ENCODE measurements at places on chromosomes 2 and 18.

- DNase-seq, result no peak
Observed at GRCh38 chr2:149781263-149781808, 193.8 kb upstream of the MMADHC start.

DNA sequence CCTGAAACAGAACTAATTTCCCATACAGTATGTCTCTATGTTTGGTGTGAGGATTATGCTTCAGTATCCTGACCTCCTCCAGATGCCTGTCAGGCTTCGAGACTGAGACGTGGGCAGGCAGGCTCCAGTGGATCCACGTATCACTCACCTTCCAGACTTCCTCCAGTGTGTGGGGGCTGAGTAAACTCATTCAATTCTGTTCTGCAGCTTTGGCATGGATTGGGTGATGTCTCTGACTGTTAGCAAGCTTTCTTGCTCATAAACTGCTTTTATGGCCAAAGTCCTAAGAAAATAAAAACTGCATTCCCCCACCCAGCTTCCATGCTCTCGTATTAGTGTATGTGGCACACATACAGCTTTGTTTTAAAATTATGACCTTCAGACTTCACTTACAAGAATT is 53.6 kb downstream of the CCDC93 start:
- no peak for DNase-seq

DNA sequence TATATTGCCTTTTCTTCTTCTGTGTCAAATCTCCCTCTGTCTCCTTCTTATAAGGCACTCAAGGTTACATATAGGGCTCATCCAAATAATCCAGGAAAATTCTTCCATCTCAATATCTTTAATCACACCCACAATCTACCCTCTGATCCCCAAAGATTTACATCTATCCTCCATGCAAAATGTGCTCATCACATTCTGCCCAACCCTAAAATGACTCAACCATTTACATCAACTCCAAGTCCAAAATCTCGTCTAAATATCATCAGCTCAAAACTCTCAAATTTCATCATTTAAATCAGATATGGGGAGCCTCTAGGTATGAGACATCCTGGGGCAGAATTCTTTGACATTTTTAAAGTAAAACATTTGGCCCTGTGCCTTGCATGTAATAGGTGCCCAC is 1349.8 kb downstream of the SUCLG1 start:
- no peak for DNase-seq

- no peak for DNase-seq
Observed at GRCh38 chr2:56680971-56681631, 497.3 kb downstream of the CCDC85A start.

- DNase-seq, result no peak
Observed at GRCh38 chr2:211349031-211349430, 792.6 kb downstream of the CPS1 start.

GRCh38 chr2:235390108-235390815 is 103.6 kb upstream of the AGAP1 start:
- DNase-seq, result no peak

GRCh38 chr2:88680916-88681315 is 10.6 kb upstream of the RPIA start:
- no peak for DNase-seq

DNA sequence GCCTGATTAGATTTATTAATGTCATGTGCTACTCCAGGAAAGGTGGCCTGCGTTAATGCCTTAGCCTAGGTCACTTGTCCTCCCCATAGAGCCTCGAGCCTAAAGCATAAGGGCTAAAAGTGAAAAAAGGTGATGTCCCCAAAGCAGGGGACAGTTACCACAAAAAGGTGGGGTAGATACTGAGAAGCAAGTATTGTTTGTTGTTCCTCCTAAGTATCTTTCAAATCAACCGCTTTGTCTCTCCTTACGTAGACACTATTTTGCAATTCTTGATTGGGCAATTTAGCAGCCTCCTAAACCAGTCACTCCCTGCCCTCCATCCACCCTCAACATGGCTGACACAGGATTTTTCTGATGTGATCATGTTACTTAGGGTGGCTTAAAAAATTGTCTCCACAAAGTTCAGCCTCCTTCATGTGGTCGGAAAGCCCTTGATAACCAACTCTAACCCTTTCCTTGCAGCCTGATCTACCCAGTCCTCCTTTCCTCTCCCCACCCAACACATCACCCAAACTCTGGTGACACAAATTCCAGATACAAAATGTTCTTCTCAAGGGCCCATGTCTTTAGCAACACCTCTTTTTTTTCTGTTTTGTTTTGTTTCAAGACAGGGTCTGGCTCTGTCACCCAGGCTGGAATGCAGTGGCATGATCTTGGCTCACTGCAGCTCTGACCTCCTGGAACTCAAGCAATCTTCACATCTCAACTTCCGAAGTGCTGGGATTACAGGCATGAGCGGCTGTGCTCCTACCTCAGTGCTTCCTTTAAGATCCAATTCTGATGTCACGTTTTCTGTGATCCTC is 6.9 kb downstream of the INHA start:
- no peak for DNase-seq

- no peak for DNase-seq
Observed at GRCh38 chr2:219772103-219772635, 144.7 kb downstream of the SLC4A3 start.

- no peak for DNase-seq
Observed at GRCh38 chr2:127523269-127523939, 2.9 kb downstream of the IWS1 start.

DNA sequence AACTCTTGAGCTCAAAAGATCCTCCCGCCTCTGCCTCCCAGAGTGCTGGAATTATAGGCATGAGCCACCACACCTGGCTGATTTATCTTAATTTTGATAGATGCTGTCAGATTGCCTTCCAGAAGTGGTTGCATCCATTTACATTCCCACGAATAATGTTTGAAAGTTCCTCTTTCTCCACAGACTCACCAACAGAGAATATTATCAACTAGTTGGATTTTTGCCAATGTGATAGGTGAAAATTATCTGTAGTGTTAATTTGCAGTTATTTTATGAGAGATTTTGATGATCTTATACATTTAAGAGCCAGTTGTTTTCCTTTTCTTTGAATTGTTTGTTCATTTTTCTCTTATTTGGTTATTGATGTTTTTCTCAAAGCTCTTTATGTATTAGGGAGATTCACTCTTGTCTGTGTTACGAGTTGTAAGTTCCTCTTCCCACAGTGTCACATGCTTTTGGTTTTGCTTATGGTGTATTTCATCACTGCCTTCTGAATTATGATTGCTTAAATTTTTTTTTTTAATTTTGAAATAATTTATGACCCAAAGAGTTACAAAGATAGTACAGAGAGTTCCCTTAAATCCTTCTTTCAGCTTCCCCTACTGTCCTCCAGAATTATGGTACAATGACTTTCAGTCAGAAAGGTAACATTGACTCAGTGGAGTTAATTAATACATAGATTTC is 20.7 kb upstream of the NT5DC4 start:
- DNase-seq, result no peak

GRCh38 chr2:220504938-220505503 is 877.6 kb downstream of the SLC4A3 start:
- no peak for DNase-seq

DNA sequence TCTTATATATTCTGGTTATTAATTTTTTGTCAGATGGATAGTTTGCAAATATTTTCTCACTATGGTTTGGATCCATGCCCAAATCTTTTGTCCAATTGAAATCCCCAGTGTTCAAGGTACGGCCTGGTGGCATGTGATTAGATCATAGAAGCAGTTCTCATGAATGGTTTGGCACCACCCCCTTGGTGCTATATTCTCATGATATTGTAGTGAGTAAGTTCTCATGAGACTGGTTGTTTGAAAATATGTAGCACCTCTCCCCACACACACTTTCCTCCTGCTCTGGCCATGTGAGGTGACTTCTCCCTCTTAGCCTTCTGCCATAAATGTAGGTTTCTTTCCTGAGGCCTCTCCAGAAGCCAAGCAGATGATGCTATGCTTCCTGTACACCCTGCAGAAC is 107.7 kb upstream of the KYNU start:
- no peak for DNase-seq

DNA sequence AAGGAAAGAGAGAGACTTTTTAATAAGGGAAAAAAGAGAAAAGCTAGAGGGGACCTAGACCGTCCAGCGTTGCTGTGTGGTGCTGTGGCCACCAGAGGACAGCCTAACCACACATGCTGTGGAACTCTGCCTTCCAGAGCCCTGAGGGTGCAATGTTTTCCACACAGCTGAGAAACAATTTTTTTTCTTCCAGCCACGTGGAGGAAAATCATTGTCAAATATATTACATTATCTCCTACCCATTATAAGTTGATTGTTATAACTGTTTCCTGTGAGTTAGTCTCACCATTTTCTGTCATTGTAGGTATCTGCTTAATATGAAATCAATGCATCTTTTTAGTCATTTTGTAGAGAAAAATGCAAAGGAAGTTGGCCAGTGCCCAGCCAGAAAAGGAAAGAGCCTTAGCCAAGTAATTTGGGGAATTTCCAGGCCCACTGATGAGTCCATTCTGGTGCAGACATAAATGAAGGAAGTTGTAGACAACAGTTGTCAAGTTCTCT is 5.9 kb upstream of the MRPL19 start:
- no peak for DNase-seq

DNA sequence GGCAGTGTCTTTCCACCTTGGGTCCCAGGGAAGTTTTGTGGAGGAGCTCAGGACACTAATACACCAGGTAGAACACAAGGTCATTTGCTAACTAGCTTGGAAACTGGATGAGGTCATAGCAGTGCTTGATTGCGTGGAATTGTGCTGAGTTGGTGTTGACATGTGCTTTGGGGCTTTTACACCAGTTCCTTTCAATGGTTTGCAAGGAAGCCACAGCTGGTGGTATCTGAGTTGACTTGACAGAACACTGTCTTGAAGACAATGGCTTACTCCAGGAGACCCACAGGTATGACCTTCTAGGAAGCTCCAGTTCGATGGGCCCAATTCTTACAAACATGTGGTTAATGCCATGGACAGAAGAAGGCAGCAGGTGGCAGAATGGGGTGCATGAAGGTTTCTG is 5.9 kb downstream of the CTLA4 start:
- DNase-seq, result no peak

DNA sequence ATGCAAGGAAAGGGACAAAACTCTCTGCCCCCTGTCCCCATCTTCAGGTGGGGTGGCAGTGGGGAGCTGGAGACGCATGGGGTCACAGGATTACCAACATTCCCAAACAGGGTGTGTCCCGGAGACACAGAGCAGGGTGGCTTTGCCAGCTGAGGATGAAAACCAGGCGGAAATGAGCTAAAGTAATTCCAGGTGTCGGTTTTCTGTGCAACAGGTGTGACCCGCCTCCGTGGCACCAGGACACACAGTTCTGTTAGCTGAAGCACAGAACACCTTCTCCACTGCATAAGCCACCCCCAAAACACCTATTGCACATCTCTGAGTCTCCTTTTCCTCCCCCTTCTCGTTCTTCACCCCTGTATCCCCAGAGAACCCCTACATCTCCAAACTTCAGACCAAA is 122.7 kb upstream of the GLI2 start:
- no peak for DNase-seq

- DNase-seq, result no peak
Observed at GRCh38 chr2:174787487-174788205, 23.4 kb upstream of the CHRNA1 start.

- DNase-seq, result no peak
Observed at GRCh38 chr2:46482490-46482889, 3.1 kb downstream of the TMEM247 start.

GRCh38 chr2:171431677-171432167 is 2.1 kb downstream of the METTL8 start:
- DNase-seq, result no peak

- DNase-seq, result no peak
Observed at GRCh38 chr2:237995036-237995435, 28.2 kb downstream of the UBE2F start.

- no peak for DNase-seq
Observed at GRCh38 chr2:24304098-24304497, 56.2 kb downstream of the ITSN2 start.

GRCh38 chr2:164766216-164766953 is 75.2 kb downstream of the COBLL1 start:
- DNase-seq, result no peak

GRCh38 chr2:43085929-43086328 is 140.5 kb downstream of the ZFP36L2 start:
- DNase-seq, result no peak

GRCh38 chr2:95730813-95731212 is 139.0 kb downstream of the TRIM43 start:
- no peak for DNase-seq

- DNase-seq, result no peak
Observed at GRCh38 chr2:160401895-160402294, 91.7 kb downstream of the RBMS1 start.

DNA sequence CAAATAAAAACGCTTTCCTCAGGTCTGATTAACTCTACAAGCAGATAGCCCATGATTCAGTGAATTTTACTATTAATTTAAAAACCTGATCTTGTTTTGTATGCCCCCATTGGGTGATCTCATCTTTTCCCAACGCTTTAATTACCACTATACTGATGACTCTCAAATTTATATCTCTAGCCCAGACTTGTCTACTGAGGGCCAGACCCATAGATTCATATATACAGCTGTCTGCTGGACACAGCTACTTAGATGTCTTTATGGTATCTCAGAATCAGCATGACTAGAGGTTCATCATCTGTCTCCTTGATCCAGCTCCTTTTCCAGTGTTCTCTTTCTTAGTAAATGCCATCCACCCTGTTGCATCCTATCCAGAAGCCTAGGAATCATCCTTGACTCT is 33.8 kb downstream of the TAF1B start:
- DNase-seq, result no peak

DNA sequence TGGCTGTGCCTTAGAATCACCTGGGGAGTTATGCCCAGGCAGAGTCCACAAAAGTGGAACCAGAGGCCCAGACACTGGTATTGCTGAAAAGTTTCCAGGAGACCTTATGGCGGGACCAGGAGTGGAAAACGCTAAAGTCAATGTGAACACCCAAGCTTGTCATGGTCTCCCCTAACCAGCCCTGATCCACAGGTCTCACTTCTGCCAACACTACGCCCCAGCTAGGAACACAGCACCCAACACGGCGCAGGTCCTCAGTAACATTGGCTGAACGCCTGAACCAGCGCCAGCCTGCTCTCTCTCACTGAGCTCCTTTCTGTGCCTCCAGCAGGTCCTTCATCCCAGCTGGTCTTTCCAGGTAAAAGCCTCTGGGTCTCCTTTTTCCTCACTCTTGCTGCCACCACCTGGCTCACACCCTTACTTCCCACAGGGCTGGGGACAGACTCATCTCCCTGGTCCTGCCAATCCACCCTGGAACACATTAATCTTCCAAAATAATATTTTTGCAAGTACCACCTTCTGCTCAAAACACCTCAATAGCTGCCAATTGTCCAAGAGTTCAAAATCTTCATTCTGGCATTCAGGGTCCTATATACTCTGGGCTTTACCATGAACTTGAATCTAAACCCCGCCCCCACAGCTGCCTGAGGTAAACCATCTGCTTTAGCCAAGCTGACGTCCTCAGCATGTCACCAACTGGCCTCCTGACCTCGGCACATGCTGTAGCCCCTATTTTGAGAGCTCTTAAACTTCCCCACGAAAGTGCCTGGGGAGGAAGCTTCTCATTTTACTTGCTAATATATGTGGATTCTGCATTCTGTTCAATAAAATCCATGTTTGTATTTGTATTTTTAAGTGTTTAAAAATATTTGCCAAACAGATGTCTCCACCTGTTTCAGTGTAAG is 34.6 kb downstream of the ADCY3 start:
- DNase-seq, result no peak

- DNase-seq, result no peak
Observed at GRCh38 chr2:178074123-178075005, 1.8 kb upstream of the PDE11A start.
